ENCODE measurements at places on chromosomes 7 and 10.

DNA sequence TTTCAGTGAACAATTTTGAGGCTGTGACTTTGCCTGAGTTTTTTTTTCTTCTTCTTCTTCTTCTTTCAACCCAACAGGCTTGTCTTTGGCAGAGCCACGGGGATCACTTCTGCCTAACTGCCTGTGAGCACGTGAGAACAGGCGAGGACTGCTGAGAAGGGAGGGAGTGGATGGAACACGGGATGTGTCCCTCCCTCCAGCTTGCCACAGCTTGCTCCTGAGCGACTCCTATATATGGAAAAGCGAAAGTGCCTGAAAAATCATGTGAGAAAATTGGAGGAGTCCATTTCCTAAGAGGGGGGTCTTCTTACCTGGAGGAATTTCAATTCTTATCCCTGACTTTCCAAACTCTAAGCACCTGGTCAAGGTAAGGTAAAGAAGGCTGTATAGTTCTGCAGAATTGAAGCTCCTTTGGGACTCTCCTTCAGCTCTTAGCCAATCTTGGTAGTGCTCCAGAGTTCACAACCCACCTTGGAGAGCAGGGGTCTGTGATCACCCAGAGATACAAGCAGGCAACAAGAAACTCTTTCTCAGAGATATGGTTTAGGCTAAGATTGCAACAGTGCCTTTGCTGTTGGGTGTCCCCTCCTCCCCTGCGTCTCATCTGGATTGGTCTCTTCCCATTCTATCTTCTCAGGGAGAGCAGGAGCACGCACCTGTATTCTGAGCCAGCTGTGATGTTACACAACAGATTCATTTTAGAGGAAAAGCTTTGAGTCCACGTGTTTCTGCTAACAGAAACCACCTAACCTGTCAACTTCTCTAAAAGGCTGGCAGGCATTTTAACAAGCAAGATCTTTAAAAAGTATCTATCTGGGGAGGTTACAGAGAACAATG lies at the start of gene MAT1A:
MAT1A (minus strand) TSS at position 208 of the 837 bp plus-strand sequence. CDS start 235 bp downstream, outside the sequence.
- DNase-seq: no peak

GRCh38 chr7:128017460-128017859 lies 13.8 kb downstream of the LRRC4 start:
- no peak for DNase-seq

DNA sequence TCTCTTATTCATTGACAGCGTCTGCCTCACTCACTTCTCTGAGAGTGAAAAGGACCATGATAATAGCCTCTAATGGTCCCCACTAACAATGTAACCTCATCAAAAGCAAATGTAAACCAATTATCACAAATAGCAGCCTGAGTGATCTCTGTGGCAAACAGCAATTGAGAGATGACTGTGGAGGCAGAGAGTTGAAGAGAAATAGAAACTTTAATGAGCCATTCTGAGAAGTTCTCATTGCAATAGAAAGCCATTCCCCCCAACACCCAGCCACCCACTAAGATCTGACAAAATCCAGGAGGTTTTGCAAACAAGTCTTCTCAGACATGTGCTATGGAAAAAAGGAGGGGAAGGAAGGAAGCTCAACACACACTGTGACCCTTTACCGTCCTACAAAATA lies 44.2 kb upstream of the RNF148 start:
- no peak for DNase-seq

- no peak for DNase-seq
These were observed 71.5 kb downstream of the XPNPEP1 start for GRCh38 chr10:109851616-109852474.

- no peak for DNase-seq
These were observed 284.0 kb downstream of the CELF2 start for GRCh38 chr10:11301571-11302111.

DNA sequence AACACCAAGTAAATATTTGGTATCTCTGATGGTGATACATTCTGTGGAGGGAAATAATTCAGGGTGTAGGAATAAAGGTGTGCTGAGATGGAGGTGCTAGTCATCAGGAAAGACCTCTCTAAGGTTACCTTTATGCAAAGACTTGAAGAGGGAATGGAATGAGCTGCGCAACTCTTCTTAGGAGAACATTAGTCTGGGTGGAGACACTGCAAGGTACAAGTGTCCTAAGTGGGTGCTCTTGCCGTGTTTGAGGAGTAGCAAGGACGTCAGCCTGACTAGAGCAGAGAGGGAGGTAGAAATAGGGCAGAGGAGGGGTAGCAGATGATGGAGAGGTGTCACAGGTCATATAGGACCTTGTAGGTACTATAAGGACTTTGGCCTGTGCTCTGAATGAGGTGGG lies 148.1 kb downstream of the AUTS2 start:
- no peak for DNase-seq

GRCh38 chr7:145104400-145104799 lies 268.5 kb upstream of the TPK1 start:
- DNase-seq: no peak

DNA sequence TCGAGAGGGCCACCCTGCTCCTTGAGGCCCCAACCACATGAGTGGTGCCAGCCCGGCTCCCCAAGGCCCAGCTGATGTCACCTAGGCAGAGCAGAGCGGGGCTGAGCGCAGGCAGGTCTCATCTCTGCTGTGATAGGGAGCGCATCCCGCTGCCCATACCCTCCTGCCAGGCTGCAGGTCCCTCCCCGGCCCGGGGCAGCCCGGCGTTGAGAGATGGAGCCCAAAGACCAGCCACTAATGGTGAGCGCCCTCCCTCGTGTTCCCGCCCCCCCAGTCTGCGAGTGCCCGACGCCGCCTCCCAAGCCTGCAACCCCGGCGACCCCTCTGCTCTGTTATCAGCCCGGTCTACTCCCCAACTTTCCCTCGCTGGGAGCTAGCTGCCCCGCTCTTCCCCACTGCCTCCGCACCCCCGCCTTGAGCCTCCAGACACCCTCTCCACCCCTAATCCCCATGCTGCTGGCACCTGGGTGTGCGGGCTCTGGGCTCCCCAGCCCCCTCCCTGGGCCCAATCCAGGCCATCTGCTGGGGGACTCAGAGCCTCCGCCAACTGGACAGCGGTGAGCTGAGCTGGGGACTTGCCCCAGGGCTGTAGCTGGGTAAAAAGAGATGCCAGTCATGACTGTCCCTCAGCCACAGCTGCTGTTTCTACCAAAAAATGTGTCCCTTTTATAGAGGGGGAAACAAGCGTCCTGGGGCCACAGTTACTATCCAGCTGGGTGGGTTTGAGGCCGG lies 19.7 kb upstream of the CHST12 start:
- DNase-seq: no peak

DNA sequence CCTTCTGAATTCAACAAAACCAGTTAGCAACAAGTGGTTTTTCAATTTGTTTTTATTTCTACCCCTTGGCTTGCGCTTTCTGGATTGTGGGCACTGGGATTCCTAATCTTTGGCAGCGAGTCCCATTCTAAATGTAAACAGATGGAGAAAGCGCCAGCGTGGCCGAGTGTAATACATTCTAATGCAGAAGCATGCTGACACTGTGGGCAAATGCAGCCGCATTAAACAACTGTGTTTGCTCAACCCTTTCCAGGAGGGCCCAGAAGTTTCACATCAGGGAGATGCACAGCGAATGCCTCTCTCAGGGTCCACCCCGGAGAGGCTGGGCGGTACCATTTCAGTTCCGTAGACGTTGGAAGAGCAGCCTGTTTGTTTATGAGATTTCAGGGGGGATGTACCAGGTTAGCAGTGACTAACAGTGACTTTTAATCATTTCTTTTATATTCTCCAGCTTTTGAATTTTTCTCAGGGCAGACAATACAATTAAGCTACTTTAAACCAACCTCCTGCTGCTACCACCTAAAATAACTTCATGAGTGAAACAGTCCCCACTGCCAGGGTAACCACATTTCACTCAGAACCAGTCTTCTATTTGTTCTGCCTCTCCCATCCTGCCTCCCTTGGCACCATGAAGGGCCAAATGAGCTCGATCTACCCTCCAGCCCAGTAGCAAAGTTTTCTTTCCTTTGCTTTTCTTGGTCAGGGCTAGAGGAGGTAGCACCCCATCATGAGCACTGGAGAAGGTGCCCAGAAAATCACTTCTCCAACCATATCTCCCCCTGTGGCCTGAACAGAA lies 164.2 kb upstream of the ITGB1 start:
- DNase-seq: no peak

DNA sequence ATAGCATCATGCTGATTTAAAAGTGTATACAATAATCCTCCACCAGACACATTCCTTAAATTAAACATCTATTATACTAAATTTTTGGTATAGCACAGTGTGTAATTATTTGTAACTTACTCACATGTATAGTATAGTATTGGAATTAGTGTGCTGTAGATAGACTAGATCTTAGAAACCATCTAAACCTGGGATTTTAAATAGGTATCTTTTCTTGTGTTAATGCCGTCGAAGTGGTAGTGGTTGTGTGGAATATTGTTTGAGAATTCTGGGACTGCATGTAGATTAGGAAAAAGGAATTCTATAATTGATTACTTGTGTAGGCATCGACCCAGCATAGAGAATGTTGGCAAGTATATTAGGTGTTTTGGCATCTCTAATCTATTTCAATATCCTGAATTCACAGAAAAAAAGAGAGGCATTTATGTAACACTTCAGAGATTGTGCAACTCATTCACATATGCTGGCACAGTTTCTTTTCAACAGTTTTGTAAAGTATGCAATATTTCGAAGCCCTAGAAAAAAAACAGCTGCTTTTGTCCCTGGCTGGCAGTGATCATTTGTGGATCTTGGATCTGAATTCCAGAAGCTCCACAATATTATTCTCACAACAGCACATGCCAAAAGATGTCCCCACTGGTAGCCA lies 145.5 kb upstream of the AGR3 start:
- DNase-seq: no peak

- DNase-seq: no peak
These were observed 128.6 kb upstream of the KCTD7 start for GRCh38 chr7:66500087-66500486.
